ENCODE measurements at places on chromosomes 5 and 9.
A peak's percentile ranks its signal among the peaks of the same experiment; 100 is the strongest.

DNA sequence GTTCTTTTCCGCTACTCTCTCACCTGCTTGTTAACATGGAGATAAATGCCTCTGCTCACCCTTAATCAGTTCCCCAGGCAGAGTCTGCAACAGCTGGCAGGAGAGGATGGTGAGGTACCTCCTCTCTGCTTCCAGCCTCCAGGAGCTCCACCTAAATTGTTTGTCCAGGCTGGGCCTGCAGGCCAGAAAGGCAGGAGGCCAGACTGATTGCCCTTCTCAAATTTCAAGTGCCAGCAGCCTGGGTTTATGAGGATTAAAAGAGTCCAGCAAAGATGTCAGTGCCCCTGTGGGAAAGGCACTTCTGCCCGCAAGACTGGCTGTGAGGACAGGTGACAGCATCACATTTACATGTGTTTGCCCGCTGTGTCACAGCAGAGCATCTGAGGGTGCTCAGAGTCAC, 19.8 kb downstream of the CORO2A start:
- DNase-seq = no peak

GRCh38 chr9:135009794-135010585, 77.5 kb upstream of the OLFM1 start:
- no peak for DNase-seq

- DNase-seq = no peak
Measured at GRCh38 chr5:93782978-93783377, 41.6 kb upstream of the POU5F2 start.

- no peak for DNase-seq
Measured at GRCh38 chr5:78308703-78309102, 14.2 kb upstream of the AP3B1 start.

DNA sequence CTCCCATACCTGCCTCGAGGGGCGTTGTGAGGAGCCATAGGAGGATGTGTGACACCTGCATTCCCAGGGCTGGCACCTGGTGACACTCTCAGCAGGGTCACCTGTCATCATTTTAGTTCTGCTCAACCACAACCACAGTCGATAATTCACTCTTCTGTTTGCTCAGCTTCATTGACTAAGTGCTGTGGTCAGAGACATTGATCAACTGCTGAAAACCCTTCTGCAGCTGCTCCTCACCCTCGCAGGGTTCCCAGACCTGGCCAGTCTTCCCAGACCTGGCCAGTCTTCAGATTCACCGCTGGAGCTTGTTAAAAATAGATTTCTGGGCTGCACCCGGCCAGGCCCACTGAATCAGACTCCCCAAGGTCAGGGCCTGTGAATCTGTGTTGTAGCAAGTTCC, 92.8 kb downstream of the MVB12B start:
- DNase-seq = no peak

- no peak for DNase-seq
Measured at GRCh38 chr9:131459056-131459455, 43.7 kb upstream of the POMT1 start.

DNA sequence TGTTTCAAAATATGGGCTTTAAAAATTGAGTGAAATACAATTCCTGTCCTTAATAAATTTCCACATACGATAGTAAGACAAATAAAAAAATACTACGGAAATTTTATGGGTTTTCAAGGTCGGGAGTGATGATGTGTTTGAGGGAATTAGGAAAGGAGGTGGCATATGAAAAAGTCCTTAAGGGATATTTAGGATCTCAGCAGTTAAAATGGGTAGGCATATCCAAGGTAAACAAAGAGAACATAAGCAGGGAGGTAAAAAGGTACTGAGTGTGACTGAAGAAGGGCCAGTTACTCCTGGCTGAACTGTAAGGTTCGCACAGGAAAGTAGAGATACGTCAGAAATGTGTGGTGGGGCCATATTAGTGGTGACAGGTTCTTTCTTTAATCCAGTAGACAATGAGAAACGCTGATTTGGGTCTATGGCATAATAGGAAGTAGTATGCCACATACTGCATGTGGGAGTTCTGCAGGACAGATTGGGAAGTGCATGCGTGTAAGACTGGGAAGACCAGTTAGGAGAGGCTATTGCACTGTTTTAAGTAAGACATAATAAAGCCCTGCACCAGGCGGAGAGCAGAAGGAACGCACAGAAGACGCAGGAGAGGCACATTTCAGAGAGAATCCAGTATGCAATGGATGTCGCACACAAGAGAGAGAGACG, 937 bp upstream of the HMGCR start:
- DNase-seq = no peak

DNA sequence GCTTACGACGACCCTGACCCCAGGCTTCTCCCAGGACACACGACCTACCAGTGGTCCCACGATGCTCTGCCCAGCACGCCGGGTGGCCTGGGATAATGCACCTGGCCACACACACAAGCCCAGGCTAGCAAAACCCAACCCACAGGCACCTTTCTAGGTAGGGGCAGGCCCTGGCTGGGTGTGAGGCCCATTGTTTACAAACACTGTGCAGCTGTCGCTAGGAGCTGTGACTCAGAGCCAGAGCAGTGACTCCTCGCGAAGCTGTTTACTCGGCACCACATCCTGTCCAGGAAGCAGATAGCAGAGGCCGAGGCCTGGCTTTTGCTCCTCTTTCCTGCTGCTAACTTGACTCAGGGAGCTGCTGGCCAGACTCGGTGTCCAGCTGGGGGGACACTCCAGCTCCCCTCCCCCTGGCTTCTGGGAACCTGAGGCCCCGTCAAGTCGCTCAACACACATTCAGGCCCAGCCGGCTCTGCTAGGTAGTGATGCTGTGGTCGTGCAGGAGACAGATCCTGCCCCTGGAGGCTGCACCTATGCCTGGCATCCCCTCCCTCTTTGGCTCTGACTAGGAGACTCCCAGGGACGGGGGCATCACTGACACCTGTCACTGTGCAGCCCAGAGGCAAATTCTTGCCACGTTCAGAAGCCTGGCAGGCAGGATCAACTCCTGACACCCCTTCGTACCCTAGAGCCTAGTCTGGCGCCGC, 12.8 kb upstream of the RALGDS start:
- peak; percentile 78 for DNase-seq

DNA sequence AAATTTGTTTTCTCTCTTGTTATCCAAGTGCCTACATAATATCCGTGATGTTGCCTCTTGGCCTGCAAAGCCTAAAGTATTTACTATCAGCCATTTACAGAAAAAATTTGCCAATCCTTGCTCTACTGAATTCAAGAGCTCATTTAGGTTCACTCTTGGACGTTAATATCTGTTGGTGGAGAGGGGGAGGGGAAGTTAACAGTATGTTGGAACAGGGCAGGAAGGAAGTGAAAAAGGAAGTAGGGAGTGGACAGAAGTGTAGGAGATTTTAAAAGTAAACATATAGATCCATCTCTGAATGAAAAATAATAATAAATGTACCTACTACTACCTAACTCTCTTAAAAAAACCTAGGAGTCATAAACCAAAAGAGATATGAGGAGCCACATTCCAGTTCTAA, 32.8 kb downstream of the ZNF608 start:
- DNase-seq = no peak

DNA sequence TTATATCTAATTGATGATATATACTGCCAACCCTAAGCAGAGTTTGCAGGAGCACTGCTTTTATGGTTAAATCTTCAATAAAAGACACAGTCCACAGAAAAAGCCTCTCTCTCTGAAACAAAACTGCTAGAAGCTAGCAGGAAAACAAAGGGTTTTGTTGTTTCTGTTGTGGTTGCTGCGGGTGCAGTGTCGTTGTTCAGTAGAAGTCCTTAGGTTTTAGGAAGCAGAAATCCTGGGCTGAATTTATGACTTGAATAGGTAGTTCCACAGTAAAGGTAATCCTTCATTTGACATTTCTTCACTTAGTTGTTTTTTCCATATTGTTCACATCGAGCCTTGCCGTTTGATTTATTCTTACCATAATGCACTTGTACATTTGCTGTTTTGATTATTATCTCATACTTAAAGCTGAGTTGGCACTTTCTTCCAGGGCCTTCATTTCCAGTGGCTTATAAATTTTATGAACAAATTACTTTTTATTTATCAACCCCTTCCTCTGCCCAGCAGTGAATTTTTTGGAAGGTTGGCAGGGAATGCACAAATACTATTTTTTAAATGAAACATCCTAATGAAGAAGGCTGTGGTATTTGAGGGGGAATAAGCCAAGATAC, 209.6 kb upstream of the SLC30A5 start:
- DNase-seq = no peak

DNA sequence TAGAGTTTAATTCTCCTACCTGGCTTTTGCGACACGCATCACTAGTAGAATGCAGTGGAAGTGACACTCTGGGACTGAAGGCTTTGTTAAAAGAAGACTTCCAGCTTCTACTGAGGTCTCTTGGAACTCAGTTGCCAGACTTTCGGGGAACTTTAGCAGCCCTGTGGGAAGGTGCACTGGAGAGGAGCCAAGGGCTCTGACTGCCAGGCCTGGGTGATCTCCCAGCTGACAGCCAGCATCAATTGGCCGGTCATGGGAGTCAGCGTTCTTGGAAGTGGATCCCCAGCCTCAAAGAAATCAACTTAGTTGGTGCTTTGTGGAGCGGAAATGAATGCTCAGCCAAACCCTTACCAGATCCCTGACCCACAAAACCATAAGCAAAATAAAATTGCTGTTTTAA, 87.1 kb downstream of the OSTF1 start:
- DNase-seq = no peak

DNA sequence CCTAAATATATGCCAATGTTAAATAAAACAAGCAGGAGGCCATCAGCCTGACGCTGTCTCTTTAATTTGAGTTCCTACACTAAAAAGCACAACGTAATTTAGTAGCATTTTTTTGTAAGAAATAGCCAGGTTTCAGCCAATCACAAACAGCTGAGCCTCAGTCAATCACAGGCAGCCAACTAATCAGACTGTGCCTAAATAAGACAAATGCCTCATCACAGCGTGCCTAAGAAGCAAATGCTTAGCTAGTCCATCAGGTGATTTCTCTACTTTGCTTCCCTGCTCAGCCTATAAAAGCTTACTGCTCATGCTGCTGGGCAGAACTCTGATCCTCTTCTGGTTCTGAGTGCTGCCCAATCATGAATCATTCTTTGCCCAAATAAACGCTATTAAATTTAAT, 38.3 kb upstream of the RORB start:
- no peak for DNase-seq

GRCh38 chr5:20231040-20231439, 243.0 kb upstream of the CDH18 start:
- no peak for DNase-seq

DNA sequence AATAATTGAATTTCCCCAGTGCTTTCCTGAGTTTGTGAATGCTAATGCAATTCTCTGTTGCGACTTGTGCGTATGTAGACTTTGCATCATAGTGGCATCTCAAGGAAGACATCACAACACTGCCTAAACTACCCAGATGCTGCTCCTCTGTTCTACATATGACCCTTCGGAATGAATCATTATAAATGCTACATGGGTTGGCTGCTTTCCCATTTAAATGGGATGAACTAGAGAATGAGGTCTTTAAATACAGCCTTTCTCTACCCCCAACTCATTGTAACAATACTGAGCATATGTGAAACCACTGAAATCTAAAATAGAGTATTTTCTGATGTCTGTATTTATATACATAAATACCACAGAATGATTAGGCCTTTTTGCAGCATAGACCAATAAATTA, 136.6 kb upstream of the ICE1 start:
- no peak for DNase-seq

GRCh38 chr9:129575818-129576217, 45.1 kb downstream of the C9orf50 start:
- DNase-seq = no peak

DNA sequence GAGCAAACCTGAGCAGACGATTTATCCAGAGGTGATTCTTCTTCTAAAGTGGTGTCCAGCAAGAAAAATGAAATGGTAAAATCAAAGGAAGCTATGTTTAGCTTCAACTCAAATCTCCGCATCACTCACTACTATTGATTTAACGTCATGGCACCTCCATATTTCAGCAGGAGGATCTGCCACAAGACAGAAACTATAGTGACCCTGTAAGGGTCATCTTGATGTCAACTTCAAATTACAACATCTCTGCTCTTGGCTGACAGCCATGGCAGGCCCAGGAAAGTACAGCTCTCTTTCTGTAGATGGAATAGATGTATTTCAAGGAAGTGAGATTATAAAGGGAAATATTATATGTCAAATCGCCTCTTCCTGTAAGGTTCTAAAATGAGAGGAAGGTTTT, 10.1 kb upstream of the EFNA5 start:
- DNase-seq = no peak

- no peak for DNase-seq
Measured at GRCh38 chr9:136611119-136611518, 51.6 kb upstream of the EGFL7 start.

DNA sequence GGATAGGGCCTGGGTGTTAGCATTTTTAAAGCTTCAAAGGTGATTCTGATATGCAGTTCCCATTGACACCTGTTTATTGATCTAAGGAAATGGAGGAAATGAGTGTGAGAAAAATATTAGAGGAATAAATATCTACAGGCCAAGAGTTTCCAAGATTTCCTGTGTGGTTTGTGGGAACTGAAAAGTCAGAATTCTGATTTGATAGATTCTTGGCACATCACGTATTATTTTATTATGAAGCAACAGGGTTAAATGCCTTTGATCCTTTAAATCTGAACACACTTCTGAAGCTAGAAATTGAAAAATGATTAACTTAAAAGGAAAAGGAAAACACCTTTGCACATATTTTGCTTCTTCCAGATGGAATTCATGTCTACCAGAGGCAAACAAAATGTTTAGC, 113.7 kb downstream of the CD180 start:
- no peak for DNase-seq

DNA sequence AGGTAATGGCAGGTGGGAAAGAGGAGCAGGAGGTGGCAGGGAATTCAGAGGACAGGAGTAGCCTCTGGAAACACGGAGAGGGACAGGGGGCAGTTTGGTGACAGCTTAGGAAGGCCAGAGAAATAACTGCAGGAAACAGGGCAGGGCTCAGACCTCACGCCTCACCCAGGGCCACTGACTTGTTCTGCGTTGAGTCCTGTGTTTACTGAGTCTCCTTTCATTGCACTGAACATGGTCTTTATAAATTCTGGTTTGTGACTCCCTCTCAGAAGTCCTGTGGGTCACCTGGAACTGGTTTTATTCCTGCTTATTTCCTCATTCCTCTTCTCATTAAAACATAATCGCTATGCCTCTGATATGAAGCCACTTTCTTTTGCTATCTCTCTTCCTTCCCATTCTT, 55.2 kb upstream of the ZNF622 start:
- DNase-seq = no peak

DNA sequence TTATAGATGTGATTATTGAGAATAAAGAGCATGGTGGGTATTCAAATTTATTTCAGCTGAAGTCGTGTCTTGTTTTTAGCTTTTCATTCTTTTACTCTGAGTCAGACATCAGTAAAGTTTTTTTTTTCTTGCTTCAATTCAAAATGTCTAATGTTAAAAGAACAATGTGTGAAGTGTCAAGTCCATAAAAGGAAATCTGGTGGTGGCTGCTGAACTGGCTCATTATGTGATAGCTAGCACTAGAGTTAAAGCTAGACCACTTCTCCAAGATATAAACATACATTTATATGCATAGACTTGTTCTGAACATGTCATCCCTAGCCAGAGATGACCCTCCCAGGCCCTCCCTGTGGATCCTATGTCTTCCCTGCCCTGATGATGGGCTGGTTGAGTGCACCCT, 338.3 kb downstream of the RAB3C start:
- DNase-seq = no peak

- DNase-seq = no peak
Measured at GRCh38 chr9:133661846-133662540, 25.8 kb downstream of the DBH start.

All from stimulated activated CD8-positive, alpha-beta memory T cell treated with anti-CD3 and anti-CD28 coated beads, Interleukin-15, amount 100 ng/mL, for 1 hour (primary cell).